ENCODE measurements at places on chromosomes 12 and 14.

DNA sequence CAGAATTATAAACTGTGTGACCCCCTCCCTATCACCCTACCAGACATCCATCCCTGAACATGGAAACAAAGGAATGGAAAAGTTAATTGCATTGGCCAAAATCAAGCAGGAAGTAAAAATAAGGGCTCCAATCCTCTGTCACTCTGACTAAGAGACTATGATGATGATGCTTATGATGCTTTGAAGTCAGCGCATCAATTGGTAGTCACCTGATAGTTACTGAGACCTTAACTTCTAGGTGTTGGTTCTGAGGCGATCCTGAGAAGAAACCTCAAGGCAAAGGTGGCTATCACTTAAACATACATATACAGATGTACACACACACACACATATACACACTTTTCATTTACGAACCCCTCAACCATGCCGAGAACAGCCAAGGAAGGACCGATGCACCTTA, 6.6 kb downstream of the ITPR2 start:
- no peaks in the 10 kb centered on the region for H3K36me3 ChIP-seq
- H3K4me1 ChIP-seq: peaks cover 36% of the 10 kb centered on the region
- no peak overlapping the region for H3K27ac ChIP-seq
- H3K27me3 ChIP-seq: no peaks in the 10 kb centered on the region
- DNase-seq: no peak

- H3K27me3 ChIP-seq: peaks cover 5% of the 10 kb centered on the region
- no peaks in the 10 kb centered on the region for H3K4me1 ChIP-seq
- H3K36me3 ChIP-seq: no peaks in the 10 kb centered on the region
Measured at GRCh38 chr12:90922145-90922627, 32.8 kb downstream of the CCER1 start.

GRCh38 chr12:11724888-11725311, 75.4 kb downstream of the ETV6 start:
- H3K36me3 ChIP-seq: peaks cover 5% of the 10 kb centered on the region
- H3K4me1 ChIP-seq: peaks cover 43% of the 10 kb centered on the region
- no peak for DNase-seq
- no peak overlapping the region for H3K4me3 ChIP-seq
- H3K27me3 ChIP-seq: no peaks in the 10 kb centered on the region

DNA sequence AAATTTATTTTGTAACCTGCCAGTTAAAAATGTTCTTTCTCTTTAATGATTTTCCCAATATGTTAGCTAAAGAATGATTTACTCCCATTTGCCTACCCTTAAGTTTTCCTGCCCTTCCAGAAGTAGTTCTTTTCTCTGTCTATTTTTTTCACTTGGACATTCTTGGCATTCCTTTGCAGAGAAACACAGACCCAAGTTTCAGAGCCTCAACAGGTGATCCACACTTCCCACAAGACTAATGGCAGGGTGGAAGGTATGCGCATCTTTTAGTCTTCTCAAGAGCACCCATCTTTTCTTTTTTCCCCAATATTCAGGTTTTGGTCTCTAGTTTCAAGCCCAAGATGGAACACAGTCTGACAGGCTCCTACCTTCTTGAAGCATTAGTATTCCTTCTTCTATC, 420.7 kb downstream of the ADAMTS20 start:
- no peaks in the 10 kb centered on the region for H3K36me3 ChIP-seq
- H3K27ac ChIP-seq: no peak overlapping the region
- H3K4me1 ChIP-seq: no peaks in the 10 kb centered on the region
- H3K4me3 ChIP-seq: no peak overlapping the region
- DNase-seq: no peak

DNA sequence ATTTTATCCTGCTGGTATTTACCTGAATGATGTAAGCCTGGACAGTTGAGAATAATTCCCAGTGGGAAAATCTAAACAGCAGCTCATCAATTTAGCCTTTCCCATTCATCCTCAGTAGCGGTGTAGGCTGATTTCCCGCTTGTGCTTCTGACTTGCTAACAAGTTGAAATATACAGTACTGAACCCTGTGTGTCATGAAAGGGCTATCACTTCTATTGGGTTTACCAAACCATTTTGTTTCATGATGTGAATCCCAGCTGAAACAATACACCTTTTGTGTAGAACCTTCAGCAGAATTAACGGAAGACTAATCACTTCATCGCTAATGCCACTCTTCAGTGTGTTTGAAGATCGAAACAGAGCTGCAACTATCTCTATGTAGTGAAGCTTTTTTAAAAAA, 88.4 kb downstream of the POLR3B start:
- no peak overlapping the region for H3K4me3 ChIP-seq
- peaks cover 9% of the 10 kb centered on the region for H3K36me3 ChIP-seq
- H3K27me3 ChIP-seq: no peaks in the 10 kb centered on the region
- no peaks in the 10 kb centered on the region for H3K4me1 ChIP-seq

DNA sequence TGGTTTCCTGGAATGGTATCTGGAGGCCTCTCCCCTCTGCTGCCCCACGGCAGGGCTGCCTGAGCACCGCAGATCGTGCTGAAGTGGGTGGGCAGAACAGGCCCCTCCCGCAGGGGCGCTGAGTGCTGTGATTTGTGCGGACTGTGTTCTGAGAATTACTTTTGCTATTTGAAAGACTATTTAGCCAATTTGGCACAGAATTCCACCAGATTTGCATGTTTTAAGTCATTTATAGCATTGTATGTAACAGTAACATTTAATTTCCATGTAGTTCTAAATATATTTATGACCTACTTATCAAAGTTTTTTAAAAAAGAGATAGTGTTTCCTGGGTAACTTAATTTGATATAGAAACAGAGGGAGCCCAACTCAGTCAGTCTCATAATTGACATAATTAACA, 55.3 kb downstream of the TNFAIP2 start:
- H3K4me1 ChIP-seq: no peaks in the 10 kb centered on the region
- no peak overlapping the region for H3K27ac ChIP-seq
- H3K27me3 ChIP-seq: peaks cover 11% of the 10 kb centered on the region

DNA sequence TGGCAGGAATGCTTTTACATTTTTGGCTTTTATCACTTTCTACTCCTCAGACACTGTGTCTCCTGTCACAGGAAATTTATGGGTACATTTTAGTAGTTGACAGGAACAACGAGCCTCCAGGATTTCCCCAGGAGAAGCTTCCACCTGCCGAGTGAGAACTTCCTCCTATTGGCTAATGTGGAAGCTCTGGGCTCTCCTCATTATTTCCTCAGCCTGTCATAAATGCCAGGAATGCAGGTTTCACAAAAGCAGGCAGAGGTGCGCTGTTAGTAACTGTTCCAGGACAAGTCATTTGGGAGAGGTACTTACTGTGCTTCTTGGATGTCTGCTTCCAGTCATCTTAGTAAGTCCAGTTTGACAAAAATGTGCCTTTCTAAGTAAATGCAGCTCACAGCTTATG, 19.1 kb upstream of the DCP1B start:
- no peak overlapping the region for H3K27ac ChIP-seq
- no peaks in the 10 kb centered on the region for H3K36me3 ChIP-seq
- H3K4me3 ChIP-seq: no peak overlapping the region
- DNase-seq: no peak

DNA sequence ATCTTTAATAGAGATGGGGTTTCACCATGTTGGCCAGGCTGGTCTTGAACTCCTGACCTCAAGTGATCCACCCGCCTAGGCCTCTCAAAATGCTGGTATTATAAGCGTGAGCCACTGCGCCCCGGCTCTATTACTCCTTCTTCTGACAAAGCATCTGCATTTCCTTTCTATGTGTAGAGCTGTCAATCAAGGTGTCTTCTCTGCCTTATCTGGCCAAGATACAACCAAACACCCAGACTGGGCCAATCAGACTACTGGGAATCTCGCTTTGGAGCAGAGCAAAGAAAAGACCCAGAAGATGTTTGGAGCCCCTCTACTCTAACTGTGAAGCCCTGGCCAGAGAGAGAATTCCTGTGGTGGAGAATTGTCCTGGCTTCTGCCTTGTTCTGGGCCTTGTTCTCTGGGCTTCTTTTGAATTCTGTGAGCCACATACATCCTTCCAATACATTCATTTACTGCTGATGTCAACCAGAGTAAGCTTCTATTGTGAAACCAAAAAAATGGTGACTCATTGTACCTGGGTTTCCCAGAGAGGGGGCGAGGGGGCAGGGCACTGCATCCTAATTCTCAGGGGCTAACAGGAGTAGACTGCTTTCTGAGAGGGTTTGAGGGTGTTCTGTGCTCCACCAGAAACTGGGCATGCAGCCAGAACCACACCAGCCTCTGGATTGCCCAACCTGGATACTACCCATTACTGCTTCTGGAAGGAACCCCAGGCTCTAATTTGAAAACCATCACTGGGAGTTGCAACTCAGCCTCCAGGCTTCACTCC, 18.8 kb upstream of the FLVCR2 start:
- no peaks in the 10 kb centered on the region for H3K27me3 ChIP-seq
- peaks cover 9% of the 10 kb centered on the region for H3K36me3 ChIP-seq
- peak overlapping the region; percentile 96 for H3K27ac ChIP-seq
- peak; percentile 66 for DNase-seq
- peak overlapping the region; percentile 77 for H3K4me3 ChIP-seq
- peaks cover 58% of the 10 kb centered on the region for H3K4me1 ChIP-seq

DNA sequence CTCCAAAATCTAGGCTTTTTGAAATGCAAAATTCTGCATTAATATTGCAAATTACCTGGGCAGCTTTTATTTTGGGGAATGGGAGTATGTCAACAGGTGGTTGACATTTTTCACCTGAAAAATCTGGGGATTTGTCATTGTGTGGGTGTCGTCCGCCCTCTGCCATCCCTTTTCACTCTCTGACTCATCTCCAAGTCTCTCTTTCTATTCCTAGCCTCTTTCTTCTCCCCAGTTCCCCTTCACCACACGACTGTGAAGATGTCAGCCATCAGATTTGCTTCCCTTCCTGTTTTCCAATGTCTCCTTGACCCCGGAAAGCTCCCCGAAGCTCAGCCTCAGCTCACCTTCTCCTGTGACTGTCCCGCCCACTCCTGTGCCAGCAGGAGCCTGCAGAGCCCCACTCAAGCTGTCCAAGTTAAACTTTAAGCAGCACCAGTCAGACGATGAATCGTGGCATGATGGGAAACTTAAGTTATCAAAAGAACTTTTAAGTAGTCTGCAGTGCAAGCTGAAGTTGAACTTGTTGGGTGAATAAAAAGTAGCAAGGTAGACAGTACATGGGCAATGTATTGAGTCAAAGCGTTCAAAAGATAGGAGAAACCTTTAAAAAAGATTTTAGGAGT, 590.2 kb downstream of the VRK1 start:
- H3K36me3 ChIP-seq: no peaks in the 10 kb centered on the region
- no peak for DNase-seq
- H3K4me1 ChIP-seq: peaks cover 14% of the 10 kb centered on the region
- H3K27me3 ChIP-seq: no peaks in the 10 kb centered on the region
- no peak overlapping the region for H3K4me3 ChIP-seq
- peak overlapping the region; percentile 49 for H3K27ac ChIP-seq

GRCh38 chr12:59665701-59666100, 69.9 kb downstream of the SLC16A7 start:
- H3K27me3 ChIP-seq: no peaks in the 10 kb centered on the region
- H3K4me3 ChIP-seq: no peak overlapping the region
- H3K4me1 ChIP-seq: peaks cover 10% of the 10 kb centered on the region
- H3K27ac ChIP-seq: no peak overlapping the region

- no peak for DNase-seq
- no peaks in the 10 kb centered on the region for H3K27me3 ChIP-seq
- H3K4me1 ChIP-seq: peaks cover 16% of the 10 kb centered on the region
- H3K36me3 ChIP-seq: no peaks in the 10 kb centered on the region
- no peak overlapping the region for H3K4me3 ChIP-seq
Measured at GRCh38 chr14:102528431-102529170, 19.0 kb upstream of the ANKRD9 start.

DNA sequence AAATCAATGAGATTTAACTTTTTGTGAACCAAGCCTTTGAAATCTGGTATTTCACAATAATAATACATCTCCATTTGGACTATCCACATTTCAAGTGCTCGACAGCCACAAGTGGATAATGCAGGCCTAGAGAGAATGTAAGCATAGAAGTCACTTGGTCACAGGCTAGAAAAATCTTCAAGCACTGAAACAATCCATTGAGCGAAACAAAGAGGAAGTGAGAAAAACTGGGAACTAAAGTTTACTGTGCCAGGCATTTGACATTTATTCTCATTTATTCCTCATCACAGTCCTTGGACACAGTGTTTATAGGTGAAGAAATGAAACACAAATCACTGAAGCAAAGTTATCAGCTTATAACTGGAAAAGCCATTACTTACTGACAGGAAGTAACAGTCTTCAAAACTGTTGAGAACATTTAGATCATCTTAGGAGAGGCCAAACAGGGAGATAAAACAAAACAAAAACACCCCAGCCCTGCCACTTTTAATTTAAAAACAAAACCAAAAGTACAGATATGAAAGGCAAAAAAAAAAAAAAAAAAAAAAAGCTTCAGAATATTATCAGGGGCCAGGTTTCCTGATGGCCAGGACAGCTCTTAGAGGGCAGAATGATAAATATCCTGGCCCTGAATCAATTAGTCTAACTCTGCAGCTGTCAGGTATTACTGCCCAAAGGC, 29.2 kb downstream of the GNS start:
- H3K4me3 ChIP-seq: peak overlapping the region; percentile 85
- H3K4me1 ChIP-seq: peaks cover 23% of the 10 kb centered on the region
- no peak for DNase-seq

DNA sequence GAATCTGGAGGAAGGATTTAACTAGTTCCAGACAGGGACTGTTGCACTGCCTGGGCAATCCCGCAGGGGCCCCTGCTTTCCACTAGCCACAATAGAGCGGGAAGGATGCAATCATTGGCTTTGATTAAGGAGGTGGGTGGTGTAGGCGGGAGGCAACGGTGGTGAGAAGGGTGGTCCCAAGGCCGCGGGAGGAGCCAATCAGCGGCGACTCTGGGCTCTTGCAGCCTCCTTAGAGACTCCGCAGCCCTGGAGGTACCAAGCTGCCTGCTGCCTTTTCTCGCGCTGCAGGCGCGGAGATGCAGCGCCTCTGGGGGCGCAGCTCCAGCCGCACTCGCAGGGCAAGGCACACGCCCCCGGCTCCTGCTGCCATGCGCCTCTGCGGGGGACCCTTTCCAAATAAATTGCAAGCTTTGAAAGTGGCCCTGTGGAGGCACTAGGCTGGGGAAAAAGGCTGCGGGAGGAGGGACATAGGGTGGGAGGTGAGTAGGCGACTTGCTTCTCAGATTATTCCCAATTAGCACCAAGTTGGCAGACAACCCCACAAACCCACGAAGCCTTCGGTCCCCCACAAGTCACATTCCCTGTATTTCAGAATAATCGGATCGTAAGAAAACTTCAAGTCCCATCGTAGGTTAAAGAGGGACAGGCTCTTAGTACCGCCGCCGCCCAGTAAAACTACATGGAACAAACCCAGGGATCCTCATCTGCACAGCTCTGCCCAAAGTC, 858 bp upstream of the KCNA1 start:
- DNase-seq: no peak
- peaks cover 19% of the 10 kb centered on the region for H3K27me3 ChIP-seq
- H3K36me3 ChIP-seq: peaks cover 5% of the 10 kb centered on the region
- no peaks in the 10 kb centered on the region for H3K4me1 ChIP-seq

- H3K4me3 ChIP-seq: no peak overlapping the region
- H3K27ac ChIP-seq: no peak overlapping the region
- H3K4me1 ChIP-seq: peaks cover 7% of the 10 kb centered on the region
- DNase-seq: no peak
- no peaks in the 10 kb centered on the region for H3K27me3 ChIP-seq
Measured at GRCh38 chr14:90682615-90683014, 133.6 kb downstream of the TTC7B start.

Measured in natural killer cell treated with Interleukin-12 subunit alpha and Interleukin-12 subunit beta and Interleukin-15 and Interleukin-18, amount 100 ng/mL, for 72 hours (primary cell).